Neural crest cell (in vitro differentiated cells): ENCODE measurements at places on chromosomes 7 and 10.

DNA sequence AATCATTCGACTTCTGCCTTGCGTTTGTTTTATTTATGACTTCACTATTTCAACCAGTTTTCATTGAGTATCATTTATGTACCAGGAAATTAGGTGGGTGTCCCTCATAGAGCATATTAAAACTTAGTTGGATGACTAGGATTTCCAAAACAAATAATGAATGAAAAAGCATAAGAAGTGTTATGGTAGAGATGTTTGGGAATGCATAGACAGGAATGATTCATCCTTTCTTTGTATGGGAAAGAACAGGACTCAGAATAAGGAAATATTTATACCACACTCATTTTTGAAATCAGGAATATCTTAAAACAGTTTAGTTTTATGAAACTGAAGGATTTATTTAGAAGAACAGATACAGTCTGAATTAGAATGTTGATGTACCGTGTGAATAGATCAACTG, 315.7 kb downstream of the EXOC4 start:
- no peak for DNase-seq

- DNase-seq: no peak
These were observed 23.9 kb downstream of the RNF133 start for GRCh38 chr7:122675011-122675410.

DNA sequence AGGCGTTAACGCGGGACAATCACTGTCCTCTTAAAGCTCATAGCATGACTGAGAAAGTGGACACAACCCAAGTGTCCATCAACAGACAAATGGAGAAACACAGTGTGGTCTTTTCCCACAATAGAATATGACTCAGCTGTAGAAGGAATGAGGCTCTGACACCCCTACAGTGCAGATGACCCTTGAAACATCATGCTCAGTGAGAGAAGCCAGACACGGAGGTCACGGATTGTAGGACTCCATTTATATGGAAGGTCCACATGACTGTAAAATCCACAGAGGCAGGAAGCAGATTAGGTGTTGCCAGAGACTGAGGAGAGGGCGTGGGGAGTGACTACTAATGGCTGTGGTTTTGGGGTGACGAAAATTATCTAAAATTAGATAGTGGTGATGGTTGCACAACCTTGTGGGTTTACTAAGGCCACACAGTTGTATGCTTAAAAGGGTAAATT, 6.1 kb upstream of the NCAPG2 start:
- no peak for DNase-seq

DNA sequence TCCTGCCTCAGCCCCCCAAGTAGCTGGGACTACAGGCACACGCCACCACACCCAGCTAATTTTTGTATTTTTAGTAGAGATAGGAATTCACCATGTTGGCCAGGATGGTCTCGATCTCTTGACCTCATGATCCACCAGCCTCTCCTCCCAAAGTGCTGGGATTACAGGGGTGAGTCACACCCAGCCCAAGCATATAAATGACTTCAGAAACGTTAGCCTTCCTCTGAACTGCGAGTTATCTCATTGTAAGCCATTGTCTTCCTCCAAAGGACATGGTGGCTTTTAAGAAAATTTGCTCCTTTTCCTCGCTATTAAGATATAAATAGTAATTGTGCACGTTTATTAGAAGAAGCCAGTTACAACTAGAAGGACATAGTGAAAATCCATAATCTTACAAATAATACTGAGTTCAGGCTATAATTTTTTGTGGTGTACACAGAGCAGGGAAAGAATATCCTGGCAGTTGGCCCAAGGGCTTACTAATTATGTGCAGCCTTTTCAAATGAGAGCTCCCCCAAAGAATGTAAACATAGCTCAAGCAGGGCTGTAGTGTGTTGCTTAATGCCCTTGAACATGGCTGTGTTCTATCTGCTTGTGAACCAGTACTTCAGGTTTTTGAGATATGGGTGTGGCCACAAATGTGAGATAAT, 495.8 kb downstream of the PARD3 start:
- DNase-seq: no peak
